ENCODE measurements at places on chromosomes 6 and 20.

DNA sequence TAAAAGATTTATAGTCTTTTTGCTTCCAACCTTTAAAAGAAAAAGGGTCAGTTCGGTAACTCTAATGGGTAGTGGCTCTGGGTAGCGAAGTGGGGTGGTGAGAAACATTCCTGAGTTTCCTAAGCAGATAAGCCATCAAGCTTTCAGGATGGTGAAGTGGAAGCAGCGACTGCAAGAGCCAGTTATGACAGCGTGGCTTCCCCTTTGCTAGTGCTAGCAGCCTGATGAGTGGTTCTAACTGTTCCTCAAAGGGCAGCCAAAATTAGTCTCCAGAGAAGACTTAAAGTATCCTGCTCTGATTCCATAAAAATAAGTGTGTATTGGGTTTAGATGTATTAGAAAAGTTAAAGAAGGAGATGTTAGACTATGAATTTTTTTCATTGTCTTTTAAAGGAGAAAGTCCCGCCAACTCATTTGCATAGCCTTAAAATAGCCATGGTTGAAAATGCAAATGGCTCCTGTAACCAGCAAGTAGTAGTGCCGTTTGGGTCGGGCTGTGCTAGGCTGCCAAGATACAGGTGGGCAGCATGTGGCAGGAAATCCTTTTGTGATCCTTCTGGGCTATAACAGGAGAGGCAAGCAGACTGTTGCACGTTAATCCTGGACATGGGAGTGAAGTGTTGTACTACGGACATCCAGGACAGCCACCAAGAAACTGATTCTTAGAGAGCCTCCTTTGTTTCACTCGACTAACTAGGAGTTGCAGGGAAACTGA, 18.0 kb downstream of the ELOVL2 start:
- DNase-seq = no peak

DNA sequence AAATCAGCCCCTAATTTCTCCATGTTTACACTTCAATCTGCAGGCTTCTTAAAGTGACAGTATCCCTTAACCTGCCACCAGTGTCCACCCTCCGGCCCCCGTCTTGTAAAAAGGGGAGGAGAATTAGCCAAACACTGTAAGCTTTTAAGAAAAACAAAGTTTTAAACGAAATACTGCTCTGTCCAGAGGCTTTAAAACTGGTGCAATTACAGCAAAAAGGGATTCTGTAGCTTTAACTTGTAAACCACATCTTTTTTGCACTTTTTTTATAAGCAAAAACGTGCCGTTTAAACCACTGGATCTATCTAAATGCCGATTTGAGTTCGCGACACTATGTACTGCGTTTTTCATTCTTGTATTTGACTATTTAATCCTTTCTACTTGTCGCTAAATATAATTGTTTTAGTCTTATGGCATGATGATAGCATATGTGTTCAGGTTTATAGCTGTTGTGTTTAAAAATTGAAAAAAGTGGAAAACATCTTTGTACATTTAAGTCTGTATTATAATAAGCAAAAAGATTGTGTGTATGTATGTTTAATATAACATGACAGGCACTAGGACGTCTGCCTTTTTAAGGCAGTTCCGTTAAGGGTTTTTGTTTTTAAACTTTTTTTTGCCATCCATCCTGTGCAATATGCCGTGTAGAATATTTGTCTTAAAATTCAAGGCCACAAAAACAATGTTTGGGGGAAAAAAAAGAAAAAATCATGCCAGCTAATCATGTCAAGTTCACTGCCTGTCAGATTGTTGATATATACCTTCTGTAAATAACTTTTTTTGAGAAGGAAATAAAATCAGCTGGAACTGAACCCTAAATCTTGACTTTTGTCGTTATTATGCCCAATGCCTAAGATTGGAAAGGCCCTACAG, 4.5 kb downstream of the SOX4 start:
- no peak for DNase-seq

- no peak for DNase-seq
Observed at GRCh38 chr6:166697113-166697512, 70.1 kb upstream of the RPS6KA2 start.

GRCh38 chr6:55666037-55666436, 87.0 kb upstream of the HMGCLL1 start:
- no peak for DNase-seq

- DNase-seq = no peak
Observed at GRCh38 chr6:158688860-158689259, 39.0 kb downstream of the SYTL3 start.

DNA sequence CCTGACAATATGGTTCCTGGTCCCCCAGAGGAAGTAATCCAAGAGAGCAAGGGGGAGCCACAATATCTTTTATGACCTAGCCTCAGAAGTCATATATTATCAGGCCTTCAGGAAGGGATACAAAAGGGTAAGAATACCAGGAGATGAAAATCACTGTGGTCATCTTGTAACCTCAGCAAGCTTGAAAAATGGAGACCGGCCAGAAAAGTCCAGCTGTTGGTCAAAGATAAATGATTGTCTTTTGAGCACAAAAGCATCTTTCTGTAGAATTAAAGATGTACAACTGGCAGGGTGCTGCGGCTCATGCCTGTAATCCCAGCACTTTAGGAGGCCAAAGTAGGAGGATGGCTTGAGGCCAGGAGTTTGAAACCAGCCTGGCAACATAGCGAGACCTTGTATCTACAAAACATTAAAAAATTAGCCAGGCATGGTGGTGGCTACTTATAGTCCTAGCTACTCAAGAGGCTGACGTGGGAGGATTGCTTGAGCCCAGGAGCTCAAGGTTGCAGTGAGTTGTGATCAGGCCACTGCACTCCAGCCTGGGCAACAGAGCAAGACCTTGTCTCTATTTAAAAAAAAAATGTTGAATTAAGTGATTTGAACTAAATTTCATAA, 118.0 kb upstream of the MARCKS start:
- no peak for DNase-seq

DNA sequence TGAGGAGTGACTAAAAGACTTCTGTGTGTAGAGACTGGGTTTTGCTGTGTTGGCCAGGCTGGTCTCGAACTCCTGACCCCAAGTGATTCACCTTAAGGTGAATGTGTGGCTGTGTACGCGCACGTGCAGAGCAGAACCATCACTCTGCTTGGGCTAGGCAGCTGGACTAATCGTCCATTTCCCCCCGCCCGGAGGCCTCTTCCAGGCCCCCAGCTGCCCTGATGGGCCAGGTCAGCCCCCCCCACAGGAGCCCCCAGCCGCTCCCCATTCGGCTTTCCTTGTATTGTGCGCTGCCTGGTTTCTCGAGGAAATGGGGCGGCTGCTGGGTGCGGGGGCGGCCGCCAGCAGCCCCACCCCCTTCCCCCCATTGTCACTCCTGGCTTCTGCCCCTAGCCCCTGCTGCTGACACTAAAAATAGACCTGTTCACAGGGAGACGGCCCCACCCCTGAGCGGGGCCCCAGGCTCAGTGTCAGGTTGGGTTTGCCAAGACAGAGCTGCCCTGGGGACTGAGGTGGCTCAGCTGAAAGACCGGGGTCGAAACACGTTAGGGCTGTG, 24.6 kb upstream of the CSNK2A1 start:
- DNase-seq = no peak

- DNase-seq = no peak
Observed at GRCh38 chr20:31930779-31931178, 21.1 kb downstream of the PDRG1 start.

GRCh38 chr6:16240589-16241320, 2.4 kb downstream of the GMPR start:
- DNase-seq = no peak

DNA sequence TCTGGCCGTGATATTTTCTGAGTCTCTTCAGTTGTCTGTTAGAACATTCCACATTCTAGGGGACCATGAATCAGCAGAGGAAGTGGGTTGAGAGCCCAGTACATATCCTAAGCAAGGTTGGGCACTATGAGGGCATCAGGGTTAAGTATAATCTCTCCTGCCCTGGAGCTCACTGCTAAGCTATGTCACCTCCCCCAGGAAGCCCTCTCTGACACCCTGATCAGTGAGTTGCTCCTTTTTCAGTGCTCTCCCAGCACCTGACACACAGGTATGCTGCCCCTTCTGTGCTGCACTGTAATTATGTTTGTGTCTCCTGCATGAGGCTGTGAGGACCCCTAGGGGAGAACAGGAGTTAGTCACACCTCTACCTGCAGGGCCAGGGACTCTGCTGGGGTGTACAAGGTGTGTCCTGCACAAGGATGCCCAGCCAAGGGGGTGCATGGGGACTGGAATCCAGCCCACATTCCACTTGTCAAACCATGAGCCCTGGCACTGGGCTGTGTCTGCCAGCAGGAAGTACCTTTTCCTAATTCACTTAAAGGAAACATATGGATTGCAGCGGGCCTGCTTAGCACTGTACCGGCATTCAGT, 3.9 kb downstream of the RAB44 start:
- no peak for DNase-seq

DNA sequence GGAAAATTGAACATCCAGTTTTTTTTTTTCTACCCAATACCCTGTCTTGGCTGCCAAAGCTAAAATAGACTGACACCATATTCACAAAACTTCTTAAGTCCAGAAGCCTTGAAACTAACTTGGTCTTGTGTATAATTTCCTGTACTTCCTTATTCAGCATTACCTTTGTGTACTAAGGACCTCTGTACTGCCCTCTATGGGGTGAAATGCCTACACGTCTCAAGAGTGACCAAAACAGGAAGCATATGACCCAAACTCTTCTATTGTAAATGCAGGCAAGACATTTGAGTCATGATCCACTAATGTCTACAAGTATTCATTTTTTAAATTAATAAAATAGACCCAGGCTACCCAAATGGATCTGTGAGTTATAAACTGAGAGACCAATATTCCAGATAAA, 50.4 kb downstream of the HMGCLL1 start:
- no peak for DNase-seq

DNA sequence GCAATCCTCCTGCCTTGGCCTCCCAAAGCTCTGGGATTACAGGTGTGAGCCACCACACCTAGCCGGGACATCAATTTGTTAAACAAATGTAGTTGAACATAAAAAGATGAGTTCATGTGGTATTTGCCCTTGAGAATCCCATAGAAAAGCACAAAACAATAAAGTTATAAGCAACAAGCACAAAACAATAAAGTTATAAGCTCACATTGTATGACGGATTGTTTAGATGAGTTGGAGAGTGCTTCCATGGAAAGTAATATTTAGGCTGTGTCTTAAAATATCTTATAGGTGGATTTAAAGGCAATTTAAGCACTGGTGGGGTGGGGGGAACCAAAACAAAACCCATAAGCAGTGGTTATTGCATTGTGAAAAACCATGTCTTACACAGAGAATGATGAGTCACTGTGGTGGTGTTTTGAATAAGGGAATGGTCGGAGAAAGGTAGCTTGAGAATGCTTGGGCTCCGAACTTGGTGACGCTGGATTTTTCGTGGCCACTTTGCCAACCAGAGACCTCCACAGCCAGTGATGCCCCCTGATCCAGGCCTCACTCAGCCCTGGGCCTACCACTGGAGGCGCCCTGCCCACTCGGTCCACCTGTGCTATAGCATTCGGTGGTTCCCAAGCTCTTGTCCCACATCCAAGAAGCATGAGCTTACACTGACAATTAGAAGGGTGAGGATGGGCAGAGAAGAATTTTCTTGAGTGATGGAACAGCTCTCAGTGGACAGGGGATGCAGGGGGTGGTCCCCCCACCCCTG, 256.0 kb downstream of the CDKAL1 start:
- DNase-seq = no peak

DNA sequence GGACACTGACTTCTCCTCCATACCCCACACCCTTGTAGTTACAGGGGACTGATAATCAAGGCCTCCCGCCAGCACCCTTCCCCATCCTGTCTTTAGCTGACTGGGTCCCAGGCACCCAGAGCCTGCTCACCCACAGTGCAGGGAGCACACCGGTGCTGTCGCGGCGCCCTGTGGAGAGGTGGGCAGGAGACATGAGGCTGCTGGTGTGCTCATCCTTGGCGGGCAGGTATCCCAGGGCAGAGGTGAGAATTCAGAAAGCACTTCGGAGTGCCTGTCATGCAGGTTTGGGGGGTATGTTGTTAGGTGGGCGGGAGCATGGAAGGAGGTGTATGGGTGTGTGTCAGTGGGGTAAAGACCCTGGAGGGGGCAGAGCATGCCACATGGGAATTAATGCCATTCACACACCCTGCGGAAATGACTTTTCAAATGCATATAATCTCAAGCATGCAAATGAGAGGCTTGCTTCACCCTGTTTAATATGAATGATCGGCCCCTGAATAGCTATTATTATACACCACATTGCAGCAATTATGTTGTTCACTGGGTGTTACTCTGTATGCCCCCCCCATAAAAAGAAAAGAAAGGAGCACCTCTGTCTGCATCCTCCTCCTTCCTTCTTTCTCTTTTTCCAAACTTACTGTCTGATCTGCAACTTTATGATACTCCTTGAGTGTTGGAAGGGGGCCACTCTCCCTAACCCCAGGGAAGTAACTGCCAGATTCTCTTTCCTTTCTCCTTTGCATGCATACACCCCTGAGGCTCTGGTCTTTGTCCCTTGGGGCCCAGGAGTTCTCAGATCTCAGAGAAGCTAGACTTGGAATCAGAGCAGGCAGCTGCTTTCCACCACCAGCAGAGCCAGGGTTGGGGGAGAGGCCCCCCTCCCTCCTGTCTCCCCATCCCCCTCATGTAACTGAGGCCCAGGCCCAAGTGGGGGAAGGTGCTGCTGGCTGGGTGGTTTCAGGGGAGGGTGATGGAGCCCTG, 16.0 kb downstream of the FOXP4 start:
- no peak for DNase-seq

GRCh38 chr6:24329022-24329421, 28.8 kb downstream of the DCDC2 start:
- DNase-seq = no peak

DNA sequence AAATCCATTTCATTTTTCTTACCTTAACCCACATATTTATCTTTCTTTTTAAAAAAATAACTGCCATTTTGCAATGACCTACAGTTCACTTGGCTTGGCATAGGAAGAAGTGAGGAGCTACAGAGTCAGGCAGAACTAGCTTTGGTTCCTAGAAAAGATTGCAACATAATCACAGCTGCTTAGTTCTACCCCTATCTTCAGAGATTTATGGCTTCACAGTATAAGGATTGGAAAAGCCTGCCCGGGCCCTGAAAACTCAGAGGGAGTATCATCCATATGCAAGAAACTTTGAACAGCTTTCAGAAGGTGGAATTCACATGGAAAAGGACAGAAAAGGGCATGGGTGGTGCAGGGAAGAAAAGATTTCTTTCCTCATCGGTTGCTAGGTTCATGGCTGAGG, 774.3 kb upstream of the CHD6 start:
- DNase-seq = no peak

- DNase-seq = no peak
Observed at GRCh38 chr6:69647726-69648125, 149.1 kb downstream of the LMBRD1 start.

Measured in pons (tissue), 1 donor.